ENCODE measurements at places on chromosomes 3 and 15. TPM values are rescaled to one million over a fixed set of nuclear protein-coding genes. Genes with fewer than 3 reads are reported as not detected.

The COL6A5 gene
- total RNA-seq, result not detected

The NLGN1 gene
- 2.0 TPM for total RNA-seq

The UMPS gene
- 49.3 TPM for total RNA-seq

The HRG gene
- not detected for total RNA-seq

The TRH gene
- not detected for total RNA-seq

The CIB2 gene
- 2.6 TPM for total RNA-seq

The GREM1 gene
- total RNA-seq, result not detected

The GPR171 gene
- not detected for total RNA-seq

All from Caki2 (cell line).